Activated gamma-delta T cell (primary cell): ENCODE measurements at places on chromosomes 6 and 20.

- DNase-seq, result no peak
Observed at GRCh38 chr20:50848341-50848808, 53.5 kb downstream of the BCAS4 start.

DNA sequence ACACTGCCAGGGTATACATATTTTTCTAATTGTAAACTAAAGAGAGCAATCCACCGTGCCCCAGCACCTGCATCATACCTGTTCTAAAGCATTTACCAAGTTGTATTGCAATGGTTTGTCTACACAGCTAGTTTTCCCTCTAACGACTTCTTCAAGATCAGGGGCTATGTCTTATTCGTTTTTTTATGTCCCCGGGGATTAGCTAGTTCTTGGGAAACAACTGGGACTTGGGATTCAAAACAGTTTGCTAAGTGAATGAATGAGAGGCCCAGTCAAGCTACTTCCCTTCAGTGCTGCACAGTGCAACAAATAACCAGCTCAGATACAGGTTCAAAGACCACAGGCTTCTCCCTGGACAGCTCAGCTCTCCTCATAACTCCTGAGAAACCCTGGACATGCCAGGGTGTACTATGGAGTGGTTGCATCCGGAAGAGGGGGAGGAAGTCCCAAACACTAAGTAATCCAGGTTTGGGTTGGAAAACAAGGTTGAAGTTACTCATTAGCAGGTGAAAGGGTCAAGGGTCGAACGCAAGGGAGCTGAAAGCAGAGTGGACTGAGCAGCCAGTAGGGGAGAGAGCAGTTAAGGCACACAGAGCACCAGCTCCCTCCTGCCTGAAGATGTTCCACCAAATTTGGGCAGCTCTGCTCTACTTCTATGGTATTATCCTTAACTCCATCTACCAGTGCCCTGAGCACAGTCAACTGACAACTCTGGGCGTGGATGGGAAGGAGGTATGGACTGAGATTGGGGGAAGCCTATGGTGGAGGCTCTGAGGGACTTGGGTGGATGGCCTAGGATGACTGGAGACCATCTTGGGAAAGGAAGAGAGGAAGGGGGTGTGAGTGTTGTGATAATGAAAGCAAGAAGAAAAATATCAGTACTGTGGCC lies at the start of gene APOM:
Gene APOM, plus strand, starts transcription at position 546 of the 889 bp plus-strand sequence. Its CDS starts 73 bp downstream, at position 619.
- no peak for DNase-seq

GRCh38 chr6:147742440-147742839 lies 233.9 kb downstream of the SAMD5 start:
- no peak for DNase-seq

DNA sequence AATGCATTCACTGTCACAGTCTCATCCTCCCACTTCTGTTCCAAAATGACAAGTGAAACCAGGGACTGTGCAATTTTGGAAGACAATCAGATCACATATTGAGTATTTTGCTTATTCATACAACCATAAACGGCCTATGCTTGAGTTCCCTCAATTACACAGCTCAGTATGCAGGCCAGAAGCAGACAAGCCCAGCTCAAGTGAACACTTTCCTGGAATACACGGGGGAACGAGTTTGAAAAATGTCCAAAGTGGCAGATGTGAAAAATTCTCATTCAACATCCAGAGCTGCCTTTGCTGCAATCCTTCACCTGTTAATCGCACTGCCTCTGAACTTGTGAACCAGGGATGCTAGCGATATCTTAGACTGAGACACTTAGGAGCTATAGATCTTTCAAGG lies 190.2 kb downstream of the COL9A1 start:
- DNase-seq, result no peak

- no peak for DNase-seq
Observed at GRCh38 chr6:133553652-133554051, 312.5 kb downstream of the EYA4 start.

DNA sequence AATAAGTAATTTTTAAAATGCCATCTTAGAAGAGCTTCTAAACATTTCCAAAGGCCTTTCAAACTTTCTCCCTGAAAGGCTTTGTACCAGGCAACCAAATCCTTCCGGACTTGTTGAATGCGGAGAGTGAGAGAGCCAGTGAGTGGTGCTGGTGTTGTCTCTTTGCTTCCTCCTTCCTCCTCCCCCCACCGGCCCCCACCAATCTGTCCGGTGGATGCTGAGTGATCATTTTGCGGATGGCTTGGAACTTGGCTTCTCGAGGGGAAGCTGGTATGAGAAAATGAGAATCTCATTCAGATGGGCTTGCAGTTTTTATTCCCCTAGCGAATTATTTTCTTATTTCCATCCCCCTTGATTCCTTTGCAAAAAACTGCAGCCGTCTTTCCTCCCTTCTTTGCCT lies 97.3 kb downstream of the ANKRD60 start:
- no peak for DNase-seq

DNA sequence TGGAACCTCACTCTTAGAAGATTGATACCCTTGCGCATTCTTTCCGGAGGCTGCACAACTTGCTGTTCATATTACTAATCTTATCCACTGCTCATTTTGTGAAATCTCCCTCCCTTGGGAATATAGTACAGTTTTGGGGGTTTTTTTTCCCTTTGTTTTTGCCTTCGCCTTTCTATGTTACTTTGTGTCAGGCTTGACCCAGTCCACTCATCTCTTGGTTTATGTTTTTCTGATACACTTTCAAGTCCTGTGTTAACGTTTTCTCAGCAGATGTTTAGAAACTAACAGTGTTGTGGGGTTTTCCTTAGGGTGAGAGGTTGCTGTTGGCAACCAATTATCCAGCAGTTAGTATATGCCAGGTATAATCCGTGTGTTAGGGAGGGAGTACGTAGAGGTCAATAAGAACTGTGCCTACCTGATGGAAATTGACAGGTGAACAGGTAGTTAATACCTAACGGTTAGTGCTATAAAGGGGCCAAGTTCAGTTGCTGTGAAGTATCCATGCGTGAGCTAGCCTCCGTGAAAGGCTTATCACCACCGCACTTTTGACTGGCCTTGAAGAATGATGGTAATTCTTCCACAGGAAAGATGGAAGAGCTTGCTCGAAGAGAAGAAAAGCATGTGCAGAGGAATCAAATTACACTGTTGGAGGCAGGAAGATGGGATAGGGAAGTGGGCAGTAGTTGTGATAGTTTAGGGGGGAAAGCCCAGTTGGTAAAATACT lies 1.4 kb downstream of the NFYA start:
- DNase-seq, result no peak

- DNase-seq, result no peak
Observed at GRCh38 chr6:151434369-151434768, 17.6 kb downstream of the RMND1 start.

- DNase-seq, result no peak
Observed at GRCh38 chr20:52493171-52493721, 301.7 kb upstream of the ZFP64 start.

GRCh38 chr6:42237857-42238256 lies 20.2 kb upstream of the MRPS10 start:
- DNase-seq, result no peak
